ENCODE measurements at places on chromosomes 4 and X.

GRCh38 chr4:107719207-107719921, 670 bp downstream of the PAPSS1 start:
- DNase-seq: no peak

- no peak for DNase-seq
These were observed 927.8 kb downstream of the STPG2 start for GRCh38 chr4:97215409-97215941.

DNA sequence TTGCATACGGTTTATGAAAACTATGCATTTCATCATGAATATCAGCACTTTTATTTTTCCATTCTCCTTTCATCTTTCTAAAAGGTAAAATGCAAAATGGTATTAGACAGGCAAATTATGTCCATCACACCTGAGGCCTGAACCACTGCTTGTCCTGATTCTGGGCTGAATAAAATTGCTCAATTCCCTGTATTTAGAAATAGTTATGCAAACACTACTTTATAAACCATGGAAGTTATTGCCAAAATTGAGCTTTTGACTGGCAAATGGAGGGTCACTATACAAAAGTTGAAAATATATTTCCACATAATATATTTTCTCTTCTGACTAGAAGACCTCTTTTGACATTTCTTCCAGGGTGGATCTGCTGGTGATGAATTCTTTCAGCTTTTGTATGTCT, 21.1 kb downstream of the FAM47E start:
- no peak for DNase-seq

DNA sequence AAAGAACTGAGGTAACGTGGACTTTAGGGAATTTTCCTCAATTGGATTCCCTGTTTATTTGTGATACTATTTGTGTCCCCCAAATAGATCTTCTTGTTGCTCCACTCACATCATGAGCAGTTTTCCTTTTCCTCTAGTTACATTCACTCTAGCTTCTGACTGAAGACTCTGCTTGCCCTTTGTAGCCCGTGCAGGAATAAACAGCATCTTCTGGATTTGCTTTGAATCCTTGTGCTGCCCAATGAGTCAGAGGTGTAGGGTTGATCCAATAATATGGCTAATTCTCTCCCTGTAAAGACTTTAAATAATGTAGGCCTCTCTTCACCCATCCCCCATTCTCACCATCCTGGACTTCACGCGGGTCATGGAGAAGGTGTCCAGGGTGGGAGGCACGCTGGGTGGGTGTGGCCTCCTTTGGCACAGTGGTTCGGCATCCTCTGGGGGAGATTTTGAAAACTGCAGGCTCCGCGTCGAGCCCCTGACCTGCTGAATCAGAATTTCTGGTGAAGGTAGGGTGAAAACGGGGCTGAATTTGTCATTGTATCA, 9.0 kb downstream of the HAND2 start:
- no peak for DNase-seq
